ENCODE measurements at places on chromosomes 1 and 21.
A peak's percentile ranks its signal among the peaks of the same experiment; 100 is the strongest.

- peak; percentile 61 for DNase-seq
Measured at GRCh38 chr1:205813755-205814058, 709 bp upstream of the SLC41A1 start.

- peak; percentile 6 for DNase-seq
Measured at GRCh38 chr1:230211436-230212145, 144.6 kb downstream of the GALNT2 start.

GRCh38 chr1:2046174-2046917, 3.9 kb upstream of the PRKCZ start:
- peak; percentile 74 for DNase-seq

GRCh38 chr1:87821335-87821697, 492.6 kb downstream of the LMO4 start:
- no peak for DNase-seq

DNA sequence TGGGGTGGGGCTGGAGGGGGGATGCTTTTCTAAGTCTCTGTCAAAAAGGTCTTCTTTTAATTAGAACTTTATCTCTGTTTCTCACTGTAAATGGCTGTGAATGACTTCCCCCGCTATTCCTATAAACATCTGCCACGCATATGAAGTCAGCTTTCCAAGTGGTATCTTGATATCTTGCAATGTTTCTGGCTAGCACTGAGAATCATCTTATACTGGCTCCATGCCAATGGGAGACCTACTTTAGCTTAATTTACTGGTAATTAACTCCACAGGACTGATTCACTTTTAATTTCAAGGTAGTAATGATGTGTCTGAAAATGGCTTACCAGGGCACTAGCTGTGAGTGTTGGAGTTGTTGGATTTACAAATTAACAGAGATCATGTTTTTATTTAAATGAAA, 4.3 kb downstream of the GPR88 start:
- no peak for DNase-seq

DNA sequence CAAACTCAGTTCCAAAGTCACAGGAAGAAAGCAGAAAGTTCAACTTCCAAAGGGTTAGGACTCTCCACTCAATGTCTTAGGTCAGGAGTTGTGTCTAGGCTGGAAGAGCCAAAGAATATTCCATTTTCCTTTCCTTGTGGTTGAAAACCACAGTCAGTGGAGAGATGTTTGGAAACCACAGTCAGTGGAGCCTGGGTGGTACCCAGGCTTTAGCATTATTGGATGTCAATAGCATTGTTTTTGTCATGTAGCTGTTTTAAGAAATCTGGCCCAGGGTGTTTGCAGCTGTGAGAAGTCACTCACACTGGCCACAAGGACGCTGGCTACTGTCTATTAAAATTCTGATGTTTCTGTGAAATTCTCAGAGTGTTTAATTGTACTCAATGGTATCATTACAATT, 11.7 kb downstream of the ATF3 start:
- DNase-seq = no peak

GRCh38 chr1:19974822-19975416, 4.5 kb downstream of the PLA2G2A start:
- peak; percentile 74 for DNase-seq

DNA sequence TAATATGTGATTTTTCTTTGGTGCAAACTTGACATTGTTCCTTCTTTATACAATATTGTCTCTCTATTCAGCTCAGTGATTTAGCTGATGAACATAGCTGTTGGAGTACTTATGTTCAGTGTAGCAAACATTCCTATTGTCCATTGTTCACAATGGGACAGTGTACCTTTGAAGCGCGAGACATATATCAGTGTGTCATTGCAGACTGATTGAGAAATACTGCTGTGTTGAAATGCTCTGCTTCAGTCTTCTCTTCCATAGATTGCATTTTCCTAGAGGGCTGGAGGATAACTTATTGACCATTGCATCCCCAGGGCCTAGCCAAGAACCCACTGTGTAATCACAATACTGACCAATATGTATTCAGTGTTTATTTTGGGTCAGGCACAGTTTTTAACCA, 46.5 kb downstream of the HLX start:
- no peak for DNase-seq

- no peak for DNase-seq
Measured at GRCh38 chr1:72366466-72366865, 84.1 kb upstream of the NEGR1 start.

- no peak for DNase-seq
Measured at GRCh38 chr1:180923021-180923841, 10.5 kb downstream of the KIAA1614 start.

GRCh38 chr1:119542492-119542946, 35.5 kb downstream of the HSD3B1 start:
- DNase-seq = no peak

- no peak for DNase-seq
Measured at GRCh38 chr1:54285815-54286345, 85.9 kb downstream of the MRPL37 start.

GRCh38 chr1:176826265-176826664, 338.2 kb downstream of the ASTN1 start:
- DNase-seq = no peak

DNA sequence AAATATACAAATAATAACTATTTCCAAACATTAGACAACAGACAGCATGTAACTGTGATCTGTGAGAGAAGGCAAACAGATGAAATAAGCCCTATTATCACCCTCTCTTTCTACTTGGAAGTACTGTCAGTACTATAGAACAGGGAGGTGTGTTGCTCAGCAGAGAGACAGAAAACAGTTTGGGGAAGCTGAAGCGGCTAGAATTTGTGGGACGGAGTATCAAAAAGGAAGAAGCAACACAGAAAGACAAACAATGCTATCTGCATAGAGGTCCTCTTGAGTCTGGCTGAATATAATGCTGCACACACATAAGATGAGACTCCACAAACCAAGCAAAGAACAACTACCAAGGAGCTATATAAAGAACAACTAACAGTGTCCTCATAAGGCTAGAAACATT, 59.4 kb downstream of the ZZZ3 start:
- DNase-seq = no peak

DNA sequence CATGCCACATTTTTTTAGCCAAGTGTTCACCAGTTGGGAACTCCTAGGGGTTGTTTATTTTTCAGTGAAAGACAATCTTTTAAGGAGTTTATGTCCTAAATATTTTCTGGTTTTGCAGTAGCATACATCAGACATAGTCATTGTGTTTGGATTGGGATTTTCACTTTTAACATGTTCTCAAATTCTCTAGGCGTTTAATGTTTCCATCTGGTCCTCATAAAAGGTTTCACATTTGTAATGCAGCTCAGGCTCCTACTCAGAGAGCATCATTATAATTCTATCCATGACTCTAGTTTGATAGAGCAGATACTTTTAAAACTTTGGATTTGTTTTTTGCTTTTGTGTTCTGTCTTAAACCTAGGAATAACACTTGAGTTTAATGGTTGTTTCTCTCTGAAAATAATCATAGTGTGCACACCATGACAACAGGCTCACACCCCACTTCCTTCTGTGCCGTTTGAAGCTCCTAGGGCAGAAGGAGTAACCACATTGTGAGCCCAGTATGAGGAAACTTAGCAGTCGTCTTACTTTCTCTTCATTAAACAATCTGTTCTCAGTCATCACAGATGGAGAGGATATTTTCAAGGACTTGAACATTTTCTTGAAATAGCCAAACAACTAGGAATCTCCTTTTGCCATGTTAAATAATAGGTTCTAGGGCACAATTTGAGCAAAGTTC, 219.6 kb downstream of the PDE4B start:
- DNase-seq = no peak

DNA sequence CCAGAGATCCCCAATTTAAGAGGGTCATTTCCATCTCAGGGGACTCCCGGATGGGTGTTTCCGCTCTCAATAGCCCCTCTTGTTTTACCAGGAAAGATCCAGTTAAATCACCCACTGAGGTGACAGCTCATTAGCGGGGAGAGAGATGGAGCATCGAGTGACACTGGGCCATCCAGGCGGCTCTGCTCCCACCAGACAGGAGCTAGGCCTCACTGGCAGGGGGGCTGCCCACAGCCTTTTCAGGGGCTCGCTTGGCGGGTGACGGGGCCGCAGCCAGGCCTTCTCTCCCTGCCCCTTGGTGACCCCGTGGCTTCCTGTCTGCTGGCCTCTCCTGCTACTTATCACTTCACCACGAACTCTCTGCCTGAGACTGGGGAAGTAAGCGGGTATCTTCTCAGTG, 26.7 kb upstream of the SPSB1 start:
- DNase-seq = no peak

DNA sequence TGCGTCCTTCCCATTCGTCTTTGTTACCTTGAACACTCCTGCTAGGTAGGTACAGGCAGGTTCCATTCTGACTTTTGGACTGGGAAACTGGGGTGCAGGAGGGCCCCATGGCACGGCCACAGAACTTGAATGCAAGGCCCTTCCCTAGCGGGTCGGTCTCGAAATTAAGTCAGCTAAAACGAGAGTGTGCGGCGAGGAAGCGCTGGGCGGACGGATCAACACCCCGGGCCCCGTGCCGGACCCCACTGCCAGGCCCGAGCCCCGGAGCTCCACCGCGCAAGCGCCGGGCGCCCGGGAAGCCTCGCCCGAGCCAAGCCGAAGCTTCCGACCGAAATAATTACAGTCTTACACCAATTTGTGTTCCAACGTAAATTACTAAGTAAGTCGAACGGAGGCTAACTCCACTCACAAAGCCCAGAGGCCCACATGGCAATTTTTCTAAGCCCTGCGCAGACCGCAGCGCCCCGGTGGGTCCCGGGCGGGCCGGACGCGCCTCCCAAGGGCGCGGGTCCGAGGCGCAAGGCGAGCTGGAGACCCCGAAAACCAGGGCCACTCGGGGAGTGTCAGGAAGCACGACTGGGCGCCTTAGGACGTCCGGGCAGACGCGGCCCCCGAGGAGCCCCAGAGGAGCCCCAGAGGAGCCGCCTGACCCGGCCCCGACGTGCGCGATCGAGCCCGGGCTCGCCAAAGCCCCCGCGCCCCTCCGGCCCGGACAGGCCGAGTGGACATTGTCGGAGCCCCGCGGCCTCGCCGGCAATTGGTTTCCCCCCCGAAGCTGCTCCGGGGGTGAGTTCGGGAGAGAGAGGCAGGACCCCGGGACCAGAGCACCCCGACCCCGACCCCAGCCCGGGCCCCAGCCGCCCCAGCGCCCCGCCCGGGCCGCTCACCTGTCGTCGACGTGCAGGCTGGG, 624 bp downstream of the RIPK4 start:
- DNase-seq = no peak

GRCh38 chr1:7639435-7640131, 131.5 kb upstream of the VAMP3 start:
- no peak for DNase-seq

DNA sequence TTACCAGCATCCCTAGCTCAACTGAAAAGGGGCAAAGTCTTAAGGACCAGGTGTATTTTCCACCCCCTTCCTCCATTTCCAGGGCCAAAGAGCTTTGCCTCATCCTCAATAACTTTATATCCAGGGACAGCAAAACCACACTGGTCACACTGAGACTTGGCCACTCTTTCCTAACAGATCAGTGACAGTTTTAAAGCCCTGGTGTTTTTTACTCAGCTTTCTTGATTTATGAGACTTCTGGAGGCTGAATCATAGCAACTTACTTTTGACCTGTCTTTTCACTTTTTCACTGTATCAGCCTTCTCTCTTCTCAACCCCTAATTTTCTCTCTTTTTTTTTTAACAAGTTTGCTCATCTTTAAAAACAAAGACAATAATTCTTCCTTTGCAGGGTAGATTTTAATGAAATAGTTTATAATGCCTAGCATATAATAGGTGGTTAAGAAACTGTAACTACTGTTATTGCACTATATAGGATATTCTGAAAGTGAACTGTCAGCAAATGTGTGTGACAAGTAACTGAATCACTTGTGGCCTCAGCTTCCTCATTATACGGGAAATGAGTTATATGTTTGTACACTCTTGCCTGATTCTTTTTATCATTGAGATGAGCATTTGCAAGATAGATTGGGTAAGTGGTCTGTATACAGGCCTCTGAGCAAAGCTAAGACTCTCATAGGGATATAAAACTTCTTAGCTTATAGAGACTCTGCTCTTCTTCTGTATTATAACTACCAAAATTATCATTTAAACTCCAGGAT, 19.7 kb upstream of the DYNLT5 start:
- DNase-seq = no peak

DNA sequence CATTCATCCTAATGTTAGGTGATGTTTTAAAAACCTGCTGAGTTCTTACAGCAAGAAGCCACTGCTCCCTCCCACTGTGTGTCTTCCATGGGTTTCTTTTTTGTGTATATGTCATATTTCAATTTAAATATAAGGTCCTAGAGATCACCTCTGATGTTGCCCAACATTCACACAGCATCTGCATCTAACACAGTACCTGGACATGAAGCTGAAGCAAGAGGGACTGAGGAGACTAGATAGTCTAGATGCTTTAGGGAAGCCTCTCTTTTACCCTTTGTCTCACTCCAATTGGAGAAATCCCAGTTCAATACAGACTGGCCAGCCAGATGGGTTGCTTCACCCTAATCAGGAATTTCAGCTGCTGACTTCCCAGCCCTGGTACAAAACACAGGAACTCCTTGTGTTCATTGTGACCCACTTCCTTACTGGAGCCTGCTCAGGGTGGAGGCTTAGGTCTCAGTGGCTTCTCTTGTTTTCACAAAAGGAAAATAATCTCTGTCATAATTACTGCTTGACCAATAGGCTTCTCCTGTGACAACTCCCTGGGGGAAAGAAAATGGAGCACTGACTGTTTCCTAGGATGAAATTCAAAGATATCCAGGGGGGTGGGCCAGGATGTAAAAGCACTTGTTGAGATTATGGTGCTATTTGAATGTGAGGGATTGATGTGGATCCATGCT, 17.3 kb downstream of the BTG2 start:
- DNase-seq = no peak

- no peak for DNase-seq
Measured at GRCh38 chr1:103373991-103374390, 151.5 kb upstream of the RNPC3 start.

DNA sequence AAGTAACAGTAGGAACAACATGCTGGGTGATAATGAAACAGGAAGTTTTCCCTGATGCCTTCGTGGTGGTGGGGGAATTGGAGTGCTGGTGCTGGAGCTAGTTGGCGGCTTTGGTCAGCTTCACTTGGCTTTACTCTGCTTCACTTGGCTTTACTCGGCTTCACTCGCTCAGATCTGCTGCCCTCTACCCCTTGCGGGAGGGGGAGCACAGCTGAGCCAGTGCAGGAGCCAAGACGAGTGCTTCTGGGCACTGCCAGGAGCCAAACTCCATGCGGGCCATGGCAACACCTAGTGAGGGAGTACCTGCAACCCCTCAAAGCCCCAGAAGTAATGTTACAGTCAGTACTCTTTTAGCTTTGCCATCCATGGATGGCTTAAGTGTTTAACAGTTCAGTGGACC, 10.6 kb upstream of the PRKACB start:
- DNase-seq = no peak

DNA sequence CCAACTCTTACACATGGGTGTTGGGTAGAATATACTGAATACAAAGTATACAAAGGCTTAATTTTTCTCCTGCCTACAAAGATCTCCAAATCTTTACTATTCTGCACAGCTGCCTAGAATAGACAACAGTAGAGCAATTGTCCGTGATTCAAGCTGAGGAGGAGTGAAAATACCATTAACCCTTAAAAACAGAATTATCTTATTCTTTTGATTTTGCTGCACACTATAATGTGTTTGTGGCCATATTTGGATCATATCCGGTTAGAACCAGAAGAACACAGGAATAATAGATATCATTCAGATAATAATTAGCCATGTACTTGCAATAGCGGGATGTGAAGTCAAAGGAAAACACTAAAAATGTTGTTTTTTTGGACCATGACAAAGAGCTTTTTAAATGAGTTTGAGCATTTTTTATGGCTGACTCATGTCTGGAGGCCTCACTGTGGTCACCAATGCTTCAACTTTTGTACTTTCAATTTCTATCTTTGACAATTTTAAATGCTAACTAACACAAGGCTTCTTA, 197.6 kb upstream of the FOXD3 start:
- no peak for DNase-seq

- DNase-seq = no peak
Measured at GRCh38 chr1:247747616-247748015, 325 bp downstream of the OR14A2 start.

Measured in testis (tissue), 5 donors.